ENCODE measurements at places on chromosomes 2 and 18. TPM values are rescaled to one million over a fixed set of nuclear protein-coding genes. Genes with fewer than 3 reads are reported as not detected.

Gene INO80B
- total RNA-seq = 45.2 TPM

Gene UGT1A6
- not detected for total RNA-seq

Gene IAH1
- 43.6 TPM for total RNA-seq

Gene PDCD1
- 10.4 TPM for total RNA-seq

Gene NOSTRIN
- not detected for total RNA-seq

Gene IL36B
- total RNA-seq = not detected

Gene XDH
- not detected for total RNA-seq

Gene PLEKHA3
- total RNA-seq = 26.5 TPM

Gene ERFE
- not detected for total RNA-seq

Gene SESTD1
- 16.3 TPM for total RNA-seq

DNA sequence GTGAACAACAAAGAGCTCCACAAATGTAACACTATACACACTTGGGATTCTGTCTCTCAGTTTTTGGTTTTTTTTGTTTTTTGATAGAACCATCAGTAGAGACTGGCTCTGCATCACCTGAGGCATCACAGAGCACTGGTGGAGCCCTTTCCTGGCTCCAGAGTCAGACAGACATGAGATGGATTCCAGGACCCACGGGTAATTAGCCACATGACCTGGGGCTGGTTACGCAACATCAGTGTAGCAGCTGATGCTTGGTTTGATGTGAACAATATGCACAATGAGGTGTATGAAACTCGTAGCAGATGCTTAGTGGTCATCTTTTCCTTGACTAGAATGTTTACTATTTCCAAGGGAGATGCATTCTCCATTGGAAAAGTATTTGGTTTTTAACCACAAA is 40.7 kb downstream of the CMPK2 start:
- no peaks in the 10 kb centered on the region for H3K36me3 ChIP-seq
- H3K4me3 ChIP-seq = no peak overlapping the region
- peaks cover 12% of the 10 kb centered on the region for H3K27me3 ChIP-seq
- H3K4me1 ChIP-seq = peaks cover 6% of the 10 kb centered on the region

- no peaks in the 10 kb centered on the region for H3K4me1 ChIP-seq
- H3K27me3 ChIP-seq = peaks cover 66% of the 10 kb centered on the region
- DNase-seq = no peak
- H3K4me3 ChIP-seq = peak overlapping the region; percentile 39
Observed at GRCh38 chr2:232385660-232386489, 7.3 kb downstream of the ALPP start.

DNA sequence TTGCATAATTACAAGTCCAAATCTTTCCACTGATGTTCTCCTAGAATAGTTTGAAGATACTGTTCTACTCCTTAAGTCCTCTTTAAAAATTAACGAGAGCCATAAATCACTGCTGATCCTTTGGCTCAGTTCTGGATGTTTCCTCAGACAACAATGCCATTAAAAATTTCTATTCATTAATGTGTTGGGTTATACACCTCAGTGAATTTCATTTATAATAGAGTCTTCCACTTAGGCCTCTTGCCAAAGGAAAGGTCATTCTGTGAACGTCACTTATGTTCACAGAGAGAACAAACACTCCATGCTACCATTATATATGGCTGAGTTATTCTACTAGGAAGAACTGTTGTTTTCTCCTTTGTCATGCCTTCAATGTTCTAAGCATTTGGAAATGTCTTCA is 1472.3 kb upstream of the CELF4 start:
- no peaks in the 10 kb centered on the region for H3K27me3 ChIP-seq
- no peaks in the 10 kb centered on the region for H3K4me1 ChIP-seq
- DNase-seq = no peak
- no peak overlapping the region for H3K4me3 ChIP-seq
- no peaks in the 10 kb centered on the region for H3K36me3 ChIP-seq
- H3K27ac ChIP-seq = no peak overlapping the region

GRCh38 chr2:128262315-128263253 is 56.1 kb downstream of the HS6ST1 start:
- no peak overlapping the region for H3K27ac ChIP-seq
- DNase-seq = no peak
- H3K4me3 ChIP-seq = no peak overlapping the region
- H3K27me3 ChIP-seq = no peaks in the 10 kb centered on the region
- no peaks in the 10 kb centered on the region for H3K36me3 ChIP-seq

DNA sequence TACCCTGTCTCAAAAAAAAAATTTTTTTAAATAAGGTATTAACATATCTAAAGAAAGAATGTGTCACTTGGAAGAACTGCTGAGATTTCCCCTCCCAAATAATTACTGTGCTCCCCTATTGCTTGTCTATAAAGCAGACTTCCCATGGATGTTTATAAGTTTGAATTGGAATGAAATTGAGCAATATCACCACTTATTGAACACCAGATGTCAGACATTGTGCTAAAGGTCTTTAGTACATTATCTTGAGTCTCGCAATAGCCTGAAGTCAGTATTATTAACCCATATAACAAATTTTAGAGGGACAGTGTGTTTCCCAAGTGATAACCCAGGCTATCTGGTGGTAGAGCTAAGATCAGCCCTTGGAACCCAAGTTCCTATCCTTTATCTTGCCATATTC is 102.9 kb upstream of the MSH2 start:
- H3K4me1 ChIP-seq = peaks cover 10% of the 10 kb centered on the region
- peaks cover 30% of the 10 kb centered on the region for H3K27me3 ChIP-seq
- H3K27ac ChIP-seq = peak overlapping the region; percentile 29
- H3K36me3 ChIP-seq = no peaks in the 10 kb centered on the region

DNA sequence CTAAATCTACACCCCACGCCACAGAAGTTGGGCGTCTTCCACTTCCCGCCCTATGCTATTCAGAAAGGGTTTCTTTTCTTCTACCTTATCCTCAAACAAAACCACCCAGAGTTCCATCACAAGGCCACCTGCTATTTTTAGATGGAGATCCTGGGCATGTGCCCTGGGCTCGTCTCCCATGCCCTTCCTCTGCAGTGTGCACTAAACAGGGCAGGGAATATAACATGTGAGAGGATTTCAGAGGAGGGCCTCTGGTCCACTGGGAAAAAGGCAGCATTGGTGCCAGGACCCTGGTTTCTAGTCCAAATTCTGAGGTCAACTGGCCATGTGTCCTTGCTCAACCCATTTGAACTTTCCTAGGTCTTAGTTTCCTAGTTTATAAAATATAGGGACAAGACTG is 320.0 kb downstream of the NCKAP5 start:
- H3K27ac ChIP-seq = no peak overlapping the region
- no peaks in the 10 kb centered on the region for H3K36me3 ChIP-seq
- no peaks in the 10 kb centered on the region for H3K4me1 ChIP-seq
- DNase-seq = no peak

- H3K36me3 ChIP-seq = no peaks in the 10 kb centered on the region
- peak overlapping the region; percentile 93 for H3K27ac ChIP-seq
- H3K4me3 ChIP-seq = no peak overlapping the region
- DNase-seq = no peak
- peaks cover 41% of the 10 kb centered on the region for H3K4me1 ChIP-seq
Observed at GRCh38 chr2:191636235-191636543, 41.7 kb upstream of the NABP1 start.

- H3K4me3 ChIP-seq = no peak overlapping the region
- no peak for DNase-seq
- H3K27ac ChIP-seq = no peak overlapping the region
Observed at GRCh38 chr2:151556121-151556520, 146.4 kb downstream of the RIF1 start.

- H3K4me1 ChIP-seq = no peaks in the 10 kb centered on the region
- no peaks in the 10 kb centered on the region for H3K36me3 ChIP-seq
- no peaks in the 10 kb centered on the region for H3K27me3 ChIP-seq
- H3K27ac ChIP-seq = no peak overlapping the region
- H3K4me3 ChIP-seq = no peak overlapping the region
Observed at GRCh38 chr2:155733091-155733853, 599.2 kb downstream of the NR4A2 start.

DNA sequence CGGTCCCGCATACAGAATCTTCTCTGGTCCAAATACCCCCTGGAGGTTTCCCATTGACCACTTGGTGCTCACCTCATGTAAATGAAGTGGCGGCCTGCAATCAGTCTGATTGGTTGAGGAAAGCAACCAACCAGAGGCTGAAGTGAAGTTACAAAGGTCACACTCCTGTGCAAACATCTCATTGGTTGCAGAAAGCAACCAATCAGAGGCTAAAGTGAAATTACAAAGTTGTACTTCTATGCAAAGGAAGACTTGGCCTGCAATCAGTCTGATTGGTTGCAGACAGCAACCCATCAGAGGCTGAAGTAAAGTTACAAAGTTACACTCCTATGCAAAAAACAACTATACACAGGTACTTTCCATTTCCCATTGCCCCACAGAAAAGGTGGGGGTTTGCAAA is 2.5 kb upstream of the SP100 start:
- H3K4me1 ChIP-seq = peaks cover 41% of the 10 kb centered on the region
- no peaks in the 10 kb centered on the region for H3K27me3 ChIP-seq
- no peaks in the 10 kb centered on the region for H3K36me3 ChIP-seq
- peak overlapping the region; percentile 99 for H3K27ac ChIP-seq
- peak overlapping the region; percentile 7 for H3K4me3 ChIP-seq

GRCh38 chr18:54255141-54255540 is 14.2 kb upstream of the POLI start:
- DNase-seq = no peak
- H3K27me3 ChIP-seq = no peaks in the 10 kb centered on the region
- H3K36me3 ChIP-seq = no peaks in the 10 kb centered on the region
- no peak overlapping the region for H3K27ac ChIP-seq

DNA sequence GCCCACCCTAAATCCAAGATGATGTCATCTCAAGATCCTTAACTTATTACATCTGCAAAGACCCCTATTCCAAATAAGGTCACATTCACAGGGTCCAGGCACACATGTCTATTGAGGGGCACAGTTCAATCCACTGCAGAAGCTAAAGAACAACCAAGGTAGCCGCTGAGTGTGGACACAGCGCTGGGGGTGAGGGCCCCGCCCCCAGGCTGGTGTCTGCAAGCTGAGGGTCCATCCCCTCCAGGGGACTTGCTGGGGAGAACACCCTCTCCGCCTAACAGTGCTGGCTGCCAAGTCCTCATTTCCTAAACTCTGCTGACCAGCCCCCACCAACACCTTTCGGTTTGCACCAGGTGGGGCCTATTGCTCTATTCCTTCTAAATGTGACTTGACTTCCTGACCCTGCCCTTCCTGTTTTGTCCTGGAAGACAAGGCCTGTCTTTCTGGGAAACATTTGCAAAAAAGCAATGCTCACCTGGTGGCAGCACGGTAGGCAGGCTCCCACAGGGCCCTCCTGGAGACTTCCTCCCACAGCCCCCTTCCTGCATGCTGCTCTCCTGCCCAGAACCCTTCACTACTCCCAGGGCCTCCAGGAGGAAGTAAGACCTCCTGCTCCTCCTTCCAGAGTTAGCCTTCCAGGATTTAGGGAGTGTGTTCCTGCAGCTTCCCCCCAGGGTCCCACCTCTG is 24.4 kb upstream of the TEX44 start:
- peak overlapping the region; percentile 68 for H3K27ac ChIP-seq
- no peaks in the 10 kb centered on the region for H3K36me3 ChIP-seq
- H3K27me3 ChIP-seq = no peaks in the 10 kb centered on the region
- DNase-seq = no peak
- peaks cover 2% of the 10 kb centered on the region for H3K4me1 ChIP-seq
- H3K4me3 ChIP-seq = no peak overlapping the region

DNA sequence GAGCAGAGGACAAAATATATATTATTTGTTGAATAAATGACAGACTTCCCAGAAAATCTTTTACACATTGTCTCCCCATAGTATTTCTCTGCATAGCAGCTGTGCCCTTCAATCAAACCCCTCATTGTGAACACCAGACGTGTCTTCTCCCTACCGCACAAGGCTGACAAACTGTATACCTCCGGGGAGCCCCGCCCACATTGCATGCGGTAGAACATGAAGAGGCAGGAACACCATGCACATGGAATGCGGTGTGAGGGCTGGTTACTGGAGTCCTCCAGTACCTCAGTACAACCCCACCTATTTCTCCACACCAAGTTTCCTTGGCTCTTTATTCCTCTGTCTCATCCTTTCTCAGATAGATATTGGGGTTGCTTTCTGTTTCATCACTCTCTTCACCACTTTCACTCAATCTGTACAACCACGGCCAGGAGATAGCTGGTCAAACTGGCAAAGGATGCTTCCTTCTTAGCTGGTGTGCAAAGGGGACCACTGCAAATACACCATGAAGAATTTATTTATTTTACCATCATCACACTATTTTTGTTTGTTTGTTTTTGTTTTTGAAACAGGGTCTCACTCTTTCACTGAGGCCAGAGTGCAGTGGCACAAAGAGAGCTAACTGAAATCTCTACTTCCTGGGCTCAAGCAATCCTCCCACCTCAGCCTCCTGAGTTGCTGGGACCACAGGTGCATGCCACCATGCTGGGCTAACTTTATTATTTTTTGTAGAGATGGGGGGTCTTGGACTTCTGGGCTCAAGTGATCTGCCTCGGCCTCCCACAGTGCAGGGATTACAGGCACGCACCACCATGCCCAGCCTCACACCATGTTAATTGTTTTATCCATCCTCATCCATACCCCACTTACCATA is 2.3 kb upstream of the NBAS start:
- H3K27ac ChIP-seq = peak overlapping the region; percentile 0
- peaks cover 11% of the 10 kb centered on the region for H3K27me3 ChIP-seq
- peaks cover 2% of the 10 kb centered on the region for H3K36me3 ChIP-seq
- peaks cover 27% of the 10 kb centered on the region for H3K4me1 ChIP-seq
- H3K4me3 ChIP-seq = peak overlapping the region; percentile 60

- no peak overlapping the region for H3K4me3 ChIP-seq
- H3K27ac ChIP-seq = no peak overlapping the region
- peaks cover 31% of the 10 kb centered on the region for H3K27me3 ChIP-seq
- peaks cover 6% of the 10 kb centered on the region for H3K36me3 ChIP-seq
Observed at GRCh38 chr2:101412092-101412694, 24.9 kb upstream of the CREG2 start.

DNA sequence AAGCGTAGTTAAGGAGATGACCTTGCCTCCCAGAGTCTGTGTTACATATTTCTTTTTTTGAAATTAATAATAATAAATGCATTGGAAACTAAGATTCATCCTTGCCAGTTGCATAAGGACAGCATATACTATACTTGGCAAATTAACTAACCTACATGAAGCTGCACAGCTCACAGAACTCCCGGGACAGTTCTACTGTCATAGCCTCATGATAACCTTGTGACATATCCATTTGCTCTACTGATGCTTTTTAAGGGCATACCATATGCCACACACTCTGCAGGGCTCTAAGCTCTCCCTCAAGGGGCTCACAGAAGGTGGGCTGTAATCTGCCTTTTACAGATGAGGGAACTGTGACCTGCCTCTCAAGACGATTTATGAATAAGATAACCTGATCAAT is 3.8 kb downstream of the ITGB1BP1 start:
- peaks cover 39% of the 10 kb centered on the region for H3K4me1 ChIP-seq
- no peaks in the 10 kb centered on the region for H3K27me3 ChIP-seq
- no peak for DNase-seq
- H3K4me3 ChIP-seq = no peak overlapping the region
- peaks cover 4% of the 10 kb centered on the region for H3K36me3 ChIP-seq
- H3K27ac ChIP-seq = no peak overlapping the region

- no peak overlapping the region for H3K4me3 ChIP-seq
- no peak for DNase-seq
- no peaks in the 10 kb centered on the region for H3K4me1 ChIP-seq
- no peak overlapping the region for H3K27ac ChIP-seq
- H3K36me3 ChIP-seq = no peaks in the 10 kb centered on the region
Observed at GRCh38 chr2:23220513-23221094, 164.4 kb upstream of the KLHL29 start.

- no peak overlapping the region for H3K4me3 ChIP-seq
- H3K4me1 ChIP-seq = no peaks in the 10 kb centered on the region
- no peak for DNase-seq
- H3K36me3 ChIP-seq = no peaks in the 10 kb centered on the region
- no peak overlapping the region for H3K27ac ChIP-seq
Observed at GRCh38 chr2:2743164-2743571, 412.1 kb upstream of the MYT1L start.
